Sciatic nerve (tissue), 2 donors: ENCODE measurements at places on chromosomes 3 and 15. TPM values are rescaled to one million over a fixed set of nuclear protein-coding genes. Genes with fewer than 3 reads are reported as not detected.
A peak's percentile ranks its signal among the peaks of the same experiment; 100 is the strongest.

GRCh38 chr3:178456621-178457285 is 79.5 kb upstream of the KCNMB2 start:
- DNase-seq: no peak

AMT gene
- 12.4 TPM for total RNA-seq

DNA sequence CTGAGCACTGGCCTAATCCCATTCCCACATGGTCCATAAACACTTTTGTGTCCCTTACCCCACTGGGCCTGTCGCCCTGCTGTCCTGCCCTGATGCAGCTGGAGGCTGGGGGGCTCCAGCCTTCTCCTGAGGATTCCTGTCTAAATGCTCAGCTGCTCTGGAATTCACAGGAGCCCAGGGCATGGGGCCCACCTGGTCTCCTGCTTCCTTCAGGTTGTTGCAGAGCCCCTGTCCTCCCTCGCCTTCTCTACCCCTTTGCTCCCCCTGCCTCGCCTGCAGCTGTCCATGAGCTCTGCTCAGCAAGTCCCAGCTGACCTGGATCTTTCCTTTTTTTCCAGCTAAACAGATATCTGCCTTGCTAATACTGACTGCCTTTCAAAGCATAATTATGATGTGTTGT is 286.9 kb downstream of the XXYLT1 start:
- DNase-seq: no peak

DNA sequence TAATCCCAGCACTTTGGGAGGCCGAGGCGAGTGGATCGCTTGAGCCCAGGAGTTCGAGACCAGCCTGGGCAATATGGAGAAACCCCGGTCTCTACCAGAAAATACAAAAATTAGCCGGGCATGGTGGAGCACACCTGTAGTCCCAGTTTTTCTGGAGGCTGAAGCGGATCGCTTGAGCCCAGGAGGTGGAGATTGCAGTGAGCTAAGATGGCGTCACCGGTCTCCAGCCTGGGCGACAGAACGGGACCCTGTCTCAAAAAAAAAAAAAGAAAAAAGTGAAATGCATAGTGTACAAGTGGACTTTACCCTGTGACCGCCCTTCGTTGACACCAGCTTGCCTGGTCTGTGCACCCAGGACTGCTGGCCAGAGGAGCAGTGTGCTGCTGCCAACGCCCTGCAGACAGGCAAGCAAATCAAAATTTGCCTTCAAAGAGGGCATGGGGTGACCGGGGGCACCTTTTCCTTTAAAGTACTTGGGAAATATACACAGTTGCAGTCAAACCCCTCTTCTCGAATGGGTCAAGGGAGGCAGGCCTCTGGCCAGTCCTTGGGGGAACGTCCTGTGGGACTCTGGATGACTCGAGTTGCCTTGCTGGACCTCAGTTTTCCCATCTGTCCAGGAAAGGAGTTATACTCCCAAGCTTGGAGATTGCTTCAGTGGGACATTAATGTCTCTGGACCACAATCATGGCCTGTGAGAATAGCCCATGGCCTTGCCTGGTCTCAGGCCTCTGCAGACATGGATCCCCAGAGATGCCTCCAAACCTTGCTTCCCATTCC is 1.0 kb downstream of the XYLB start:
- no peak for DNase-seq

- peak; percentile 94 for DNase-seq
These were observed at the start of gene SCAANT1 for GRCh38 chr3:63911873-63912767. TSS of gene SCAANT1 (minus strand) at chr3:63912383.

DNA sequence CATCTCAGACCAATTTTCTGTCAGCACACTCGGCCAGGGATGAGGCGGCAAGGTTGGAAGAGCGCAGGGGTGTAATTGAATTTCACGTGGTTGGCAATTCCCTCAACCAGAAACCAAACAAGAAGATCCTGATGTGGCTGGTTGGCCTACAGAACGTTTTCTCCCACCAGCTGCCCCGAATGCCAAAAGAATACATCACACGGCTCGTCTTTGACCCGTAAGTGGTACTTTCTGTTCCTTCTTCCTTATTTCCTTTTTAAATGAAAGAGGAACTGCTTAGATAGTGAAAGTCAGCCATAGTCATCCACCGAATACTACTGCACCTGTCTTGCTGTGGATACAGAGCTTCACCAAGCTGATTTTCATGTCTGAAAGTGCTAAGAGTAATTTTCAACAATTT is 60.1 kb downstream of the SGO1 start:
- no peak for DNase-seq

PPP1R14D gene
- total RNA-seq: not detected

DNA sequence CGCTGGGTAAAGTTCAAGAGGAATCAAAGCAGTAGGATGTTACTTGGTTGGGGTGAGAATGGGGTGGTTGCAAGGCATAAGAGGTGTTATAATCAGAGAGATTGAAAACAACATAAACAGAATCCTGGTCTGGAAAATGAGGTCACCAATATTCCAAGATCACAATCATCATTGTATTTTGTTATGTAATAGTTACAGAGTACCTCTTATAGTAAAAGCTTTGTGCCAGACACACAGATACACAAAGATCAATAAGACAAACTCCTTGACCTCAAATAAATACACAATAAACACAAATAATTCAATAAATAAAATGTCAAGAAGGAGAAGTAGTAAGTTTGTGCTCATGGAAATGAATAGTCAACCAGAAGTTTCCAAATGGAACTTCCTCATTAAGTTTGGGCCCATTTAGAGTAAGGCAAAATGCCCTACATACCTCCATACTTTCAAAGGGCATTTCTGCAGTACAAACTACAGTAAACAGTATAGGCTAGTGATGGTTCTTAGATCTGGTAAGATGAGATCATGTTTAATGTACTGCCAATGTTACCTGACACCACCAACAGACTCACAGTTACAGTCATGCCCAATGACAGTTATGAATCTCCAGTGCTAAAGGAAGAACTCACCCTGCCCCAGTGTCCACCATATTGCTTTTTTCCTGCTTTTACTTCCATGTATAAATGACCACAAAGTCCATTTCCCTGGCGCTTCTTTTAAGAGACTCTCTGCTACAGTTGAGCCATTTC is 93.4 kb downstream of the KCNMB2 start:
- no peak for DNase-seq

FRMD4B gene
- 48.6 TPM for total RNA-seq

GRCh38 chr15:82871358-82871757 is 61.9 kb downstream of the WHAMM start:
- no peak for DNase-seq

DNA sequence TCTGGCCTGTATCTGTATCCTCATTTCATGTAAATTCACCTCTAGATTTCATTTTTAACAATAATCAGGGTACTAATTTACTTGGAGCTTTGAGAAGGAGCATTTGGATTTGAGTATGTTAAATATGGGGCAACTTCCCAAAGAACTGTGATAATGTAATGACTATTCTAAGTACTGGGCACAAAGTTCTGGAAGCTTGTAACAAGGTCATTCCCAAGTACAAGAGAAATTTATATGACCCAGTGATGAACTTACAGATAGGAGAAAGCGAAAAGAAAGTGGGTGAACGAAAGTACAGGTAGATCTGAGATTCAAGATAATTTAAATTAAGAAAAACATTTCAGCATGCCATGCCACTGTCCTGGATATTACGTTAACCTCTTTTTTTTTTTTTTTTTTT is 93.8 kb downstream of the MYO5A start:
- DNase-seq: no peak

GRCh38 chr3:169619793-169620192 is 43.7 kb downstream of the MECOM start:
- no peak for DNase-seq

ZNF35 gene
- 10.6 TPM for total RNA-seq

UNC13C gene
- 0.04 TPM for total RNA-seq

BCHE gene
- 2.6 TPM for total RNA-seq

TMEM212 gene
- not detected for total RNA-seq

GRCh38 chr3:177334803-177335202 is 137.5 kb upstream of the TBL1XR1 start:
- DNase-seq: no peak
